ENCODE measurements at places on chromosomes 1 and 21.

DNA sequence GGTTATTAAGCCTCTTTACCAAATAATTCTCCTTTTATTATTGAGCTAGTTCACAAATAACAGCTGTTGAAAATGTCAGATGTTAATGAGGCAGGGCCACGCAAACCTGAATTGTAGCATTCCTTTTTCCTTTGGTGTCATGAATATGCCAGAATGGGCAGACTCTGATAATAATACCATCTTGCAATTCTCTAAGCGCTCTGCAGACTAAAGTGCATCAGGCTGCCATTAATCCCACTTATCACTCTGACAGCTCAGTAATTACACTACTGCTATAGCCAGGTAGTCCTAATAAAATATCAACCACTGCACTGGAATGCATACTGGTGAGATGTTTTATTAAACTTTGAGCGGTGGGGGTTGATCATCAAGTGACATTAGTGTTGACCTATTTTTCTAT, 177.7 kb downstream of the DPYD start:
- no peak for DNase-seq

DNA sequence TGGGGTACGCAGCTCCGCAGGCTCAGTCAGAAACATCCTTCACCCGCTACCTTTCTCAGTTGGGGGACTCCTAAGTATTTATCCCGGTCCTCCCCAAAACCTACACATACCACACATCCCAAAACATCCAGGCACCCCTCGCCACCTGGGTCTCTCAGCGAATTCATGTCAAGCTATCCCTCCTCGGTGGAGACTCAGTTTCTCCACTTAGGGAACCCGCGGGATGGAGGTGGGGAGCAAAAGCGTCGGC, 1.3 kb upstream of the ZBTB7B start:
- DNase-seq, result no peak

GRCh38 chr21:31298618-31299269, 45.3 kb downstream of the TIAM1 start:
- DNase-seq, result no peak

DNA sequence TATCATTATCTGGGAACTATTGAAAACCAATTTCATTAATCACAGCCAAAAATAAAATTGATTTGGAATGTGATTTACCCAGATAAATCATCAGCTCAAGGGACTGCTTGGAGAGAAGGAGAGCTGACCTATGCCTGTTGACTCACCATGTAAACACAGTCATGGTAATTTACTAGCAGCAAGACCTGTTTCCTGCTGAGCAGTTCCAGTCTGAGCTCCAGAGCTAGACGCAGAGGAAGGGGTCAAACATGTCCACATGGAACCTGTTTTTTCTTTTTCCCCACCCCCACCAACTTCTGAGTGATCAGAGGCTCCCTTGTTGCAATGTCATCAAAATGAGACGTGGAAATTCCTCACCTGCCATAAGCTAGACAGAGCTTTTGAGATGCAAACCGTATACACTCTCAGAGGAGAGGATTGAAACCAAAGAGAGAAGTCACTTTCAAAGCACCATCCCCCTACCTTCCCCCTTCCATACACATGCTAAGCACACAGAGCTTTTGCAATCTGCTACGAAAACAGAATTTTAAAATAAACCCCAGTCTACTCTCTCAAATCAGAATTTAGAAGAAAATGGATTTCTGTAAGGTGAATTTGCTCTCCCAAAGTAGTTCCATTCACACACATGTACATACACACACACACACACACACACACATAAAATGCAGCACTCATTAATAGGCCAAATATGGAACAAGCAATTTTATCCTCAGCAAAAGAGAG, 55.9 kb upstream of the PTGFRN start:
- DNase-seq, result no peak

- DNase-seq, result no peak
These were observed 11.2 kb downstream of the TAF5L start for GRCh38 chr1:229614701-229615100.

- DNase-seq, result no peak
These were observed 100.5 kb upstream of the COA6 start for GRCh38 chr1:234272656-234273312.

GRCh38 chr1:151457911-151458801, 1.1 kb downstream of the POGZ start:
- DNase-seq, result peak; percentile 69

- no peak for DNase-seq
These were observed 13.9 kb downstream of the CRYBG2 start for GRCh38 chr1:26340047-26340481.

DNA sequence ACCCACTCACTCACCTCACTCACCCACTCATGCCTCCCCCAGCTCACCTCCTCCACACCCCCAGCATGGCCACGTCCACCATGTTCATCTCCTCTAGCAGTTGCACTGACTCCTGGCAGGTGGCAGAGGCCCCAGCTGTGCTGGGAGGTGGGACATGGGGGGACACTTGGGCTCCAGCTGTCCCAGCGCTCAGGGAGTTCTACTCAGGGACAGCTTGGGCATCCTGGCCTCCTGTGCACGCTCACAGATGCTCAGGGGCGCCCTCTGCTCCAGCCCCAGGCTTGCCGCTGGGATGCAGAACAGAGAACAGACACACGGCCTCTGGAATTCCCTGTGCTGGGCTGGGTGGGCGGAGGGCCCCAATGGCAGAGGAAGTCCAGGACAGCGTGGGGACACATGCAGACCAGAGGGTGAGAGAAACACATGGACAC, 5.2 kb downstream of the KRTAP10-8 start:
- DNase-seq, result no peak

DNA sequence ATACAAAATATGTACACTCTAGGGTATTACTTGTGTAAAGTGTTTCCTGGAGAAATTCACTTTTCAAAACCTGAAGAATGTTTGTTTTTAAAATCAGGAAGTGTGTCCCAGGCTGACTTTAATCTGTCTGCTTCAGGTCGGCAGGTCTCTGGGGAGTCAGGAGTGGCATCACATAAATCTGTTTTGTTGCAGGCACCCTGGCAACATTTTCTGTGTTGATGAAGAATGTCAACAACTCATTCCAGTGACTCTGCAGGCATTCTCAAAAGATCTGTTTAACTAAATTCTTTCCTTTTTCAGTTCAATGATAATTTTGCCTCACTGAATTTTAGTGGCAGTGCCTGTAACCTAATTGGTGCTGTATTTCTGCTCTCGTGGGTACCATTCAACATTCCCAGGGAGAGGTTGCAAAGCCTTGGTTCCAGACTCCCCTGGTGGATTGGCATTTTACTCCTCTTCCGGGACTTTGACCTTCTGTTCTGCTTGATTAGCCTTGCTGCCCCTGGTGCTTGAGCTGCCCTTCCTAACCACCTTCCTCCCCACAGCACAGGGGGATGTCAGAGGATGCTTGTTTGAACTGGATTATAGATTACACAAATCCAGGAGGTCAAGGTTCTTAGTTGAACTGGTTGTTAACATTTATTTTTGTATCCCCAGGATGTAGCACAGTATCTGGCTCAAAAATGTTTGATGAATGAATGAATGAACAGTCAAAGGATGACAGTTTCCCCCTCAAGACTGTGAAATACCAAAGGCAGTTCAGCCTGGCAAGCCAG, 55.4 kb upstream of the LPGAT1 start:
- no peak for DNase-seq

DNA sequence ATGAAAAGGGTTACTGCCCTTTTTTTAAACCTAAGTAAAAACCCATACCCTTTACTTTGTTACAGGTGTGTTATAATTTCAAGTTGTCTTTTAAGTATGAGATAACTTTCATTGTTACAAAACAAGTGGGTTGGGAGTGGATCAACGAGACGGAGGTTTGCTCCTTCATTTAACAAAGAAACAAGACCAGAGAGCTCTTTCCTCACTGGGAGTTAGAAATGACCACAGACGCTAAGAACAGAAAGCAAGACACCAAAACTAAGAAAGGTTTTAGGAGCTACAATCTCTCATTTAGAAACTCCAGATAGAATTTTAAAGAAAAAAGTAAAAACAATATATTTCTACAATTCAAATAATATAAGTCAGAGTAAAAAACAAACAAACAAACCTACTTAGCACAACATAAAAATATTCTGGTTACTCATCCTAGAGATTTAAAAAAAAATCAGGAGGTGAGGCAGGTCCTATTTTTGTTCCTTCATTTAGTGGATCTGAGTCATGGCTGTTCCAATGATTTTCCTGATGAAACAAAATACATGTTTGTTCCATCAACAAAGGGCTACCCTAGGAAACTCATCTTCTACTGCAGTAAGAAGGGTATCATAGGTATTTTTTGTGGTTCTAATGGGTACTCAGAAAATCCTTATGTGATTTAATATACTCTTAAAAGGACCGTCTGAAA, 33.0 kb downstream of the APP start:
- DNase-seq, result no peak

GRCh38 chr1:116373431-116374352, 648 bp downstream of the ATP1A1 start:
- DNase-seq, result peak; percentile 69

DNA sequence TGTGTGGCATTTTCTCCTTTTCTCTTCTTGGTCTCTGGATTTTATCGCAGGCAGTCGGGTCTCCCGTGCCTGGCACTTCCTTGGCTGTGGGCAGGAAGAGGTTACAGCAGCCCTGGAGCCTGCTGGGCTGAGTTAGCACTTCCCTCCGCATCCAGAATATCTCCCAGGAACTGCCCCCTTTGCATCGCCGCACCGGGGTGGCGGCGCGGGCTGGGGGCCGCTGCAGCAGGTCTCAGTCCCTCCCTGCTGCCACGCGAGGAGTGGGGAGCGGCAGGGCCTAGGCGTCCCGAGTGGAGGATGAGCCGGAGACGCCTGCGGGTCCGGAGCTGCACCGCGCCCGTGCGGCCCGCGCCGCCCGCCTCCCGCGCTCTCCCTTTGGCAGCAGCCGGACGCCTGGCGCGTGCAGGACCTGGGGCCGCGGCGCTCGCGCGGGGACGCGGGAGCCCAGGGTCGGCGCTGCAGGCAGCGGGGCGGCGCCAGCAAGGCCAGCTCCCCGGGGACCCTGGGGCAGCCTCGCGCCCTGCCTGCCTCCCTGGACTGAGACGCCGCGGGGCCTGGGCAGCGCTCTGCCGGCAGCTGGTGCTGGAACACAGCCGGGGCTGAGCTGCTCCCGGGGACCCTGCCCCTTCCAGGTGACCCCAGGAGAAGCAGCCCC, 192.8 kb downstream of the PRDM2 start:
- peak; percentile 18 for DNase-seq

DNA sequence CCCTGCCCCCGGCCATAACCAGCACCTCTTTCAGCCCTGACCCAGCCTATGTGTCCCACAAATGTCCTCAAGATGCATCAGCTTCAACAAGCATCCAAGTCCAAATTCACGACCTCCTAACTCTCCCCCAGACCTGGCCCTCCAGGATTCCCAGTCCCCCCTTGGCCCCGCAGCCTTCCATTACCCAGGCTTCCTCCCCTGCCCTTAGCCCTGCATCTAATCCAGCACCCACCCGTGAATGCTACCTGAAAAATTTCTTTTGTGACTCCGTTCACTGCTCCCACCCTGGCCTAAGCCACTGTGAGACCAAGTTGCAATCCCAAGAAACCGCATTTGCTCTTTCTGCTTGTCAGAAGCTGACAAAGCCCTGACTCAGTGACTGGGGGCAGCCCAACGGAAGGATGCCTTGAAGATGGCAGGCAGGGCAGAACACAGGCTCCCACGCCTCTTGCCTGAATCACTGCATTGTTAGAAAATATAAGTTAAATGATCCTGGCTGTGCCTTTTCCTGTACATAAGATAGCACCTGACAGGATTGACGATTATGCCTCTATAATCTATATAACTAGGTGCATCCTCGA, 939 bp upstream of the MFAP2 start:
- no peak for DNase-seq

GRCh38 chr21:44436111-44436611, 19.1 kb upstream of the LRRC3 start:
- DNase-seq, result no peak

DNA sequence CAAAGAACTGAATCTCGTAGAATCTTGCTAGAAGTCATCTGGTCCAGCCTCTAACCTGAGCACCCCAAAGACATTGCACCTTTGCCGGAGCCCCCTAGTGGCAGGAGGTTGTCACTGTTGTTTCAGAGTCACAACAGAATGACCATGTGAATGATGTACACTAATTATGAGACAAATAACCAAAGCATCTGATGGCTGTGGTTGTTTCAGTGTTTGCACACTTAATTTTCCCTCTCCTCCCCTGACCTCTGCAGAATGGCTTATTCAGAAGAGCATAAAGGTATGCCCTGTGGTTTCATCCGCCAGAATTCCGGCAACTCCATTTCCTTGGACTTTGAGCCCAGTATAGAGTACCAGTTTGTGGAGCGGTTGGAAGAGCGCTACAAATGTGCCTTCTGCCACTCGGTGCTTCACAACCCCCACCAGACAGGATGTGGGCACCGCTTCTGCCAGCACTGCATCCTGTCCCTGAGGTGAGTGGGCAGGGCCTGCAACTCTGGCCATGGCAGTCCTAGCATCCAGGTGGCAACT, 26.4 kb downstream of the TRAF5 start:
- peak; percentile 42 for DNase-seq

- DNase-seq, result no peak
These were observed 18.4 kb upstream of the PTBP2 start for GRCh38 chr1:96703186-96703585.

GRCh38 chr21:26061437-26061836, 109.1 kb downstream of the APP start:
- DNase-seq, result no peak

- DNase-seq, result no peak
These were observed 180.7 kb upstream of the VAMP3 start for GRCh38 chr1:7590426-7590790.

DNA sequence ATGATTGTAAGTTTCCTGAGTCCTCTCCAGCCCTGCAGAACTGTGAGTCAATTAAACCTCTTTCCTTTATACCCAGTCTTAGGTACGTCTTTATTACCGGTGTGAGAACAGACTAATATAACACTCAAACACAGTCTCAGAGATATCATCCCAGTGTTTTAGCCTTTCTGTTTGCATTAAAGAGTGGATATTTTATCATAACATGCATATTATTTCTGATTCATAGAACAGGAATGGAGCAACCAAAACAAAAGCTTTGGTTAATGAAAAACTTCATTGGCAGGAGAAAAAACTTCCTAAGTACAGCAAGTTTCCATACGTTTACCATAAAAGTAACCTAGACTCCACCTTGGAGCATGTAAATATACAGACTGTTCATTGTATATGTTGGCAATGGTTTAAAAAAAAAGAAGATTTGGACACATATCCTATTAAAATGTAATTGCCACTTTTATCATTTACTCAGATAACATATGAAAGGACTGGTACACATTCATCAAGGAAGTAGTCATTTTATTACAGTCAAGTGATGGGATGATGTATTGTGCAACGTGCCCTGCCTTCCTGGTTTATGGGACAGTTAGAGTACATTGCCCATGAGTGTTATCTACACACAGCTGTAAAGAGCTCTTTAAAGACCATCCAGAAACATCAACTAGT, 144.8 kb downstream of the ETS2 start:
- DNase-seq, result no peak

GRCh38 chr1:33257207-33257771, 997 bp downstream of the ZNF362 start:
- DNase-seq, result no peak

GRCh38 chr1:214281720-214282629, 1.0 kb downstream of the SMYD2 start:
- peak; percentile 49 for DNase-seq

- no peak for DNase-seq
These were observed 29.3 kb downstream of the FOXO6 start for GRCh38 chr1:41390573-41390972.

- no peak for DNase-seq
These were observed 79.8 kb upstream of the ROR1 start for GRCh38 chr1:63693944-63694571.

- peak; percentile 63 for DNase-seq
These were observed 425.7 kb upstream of the USP24 start for GRCh38 chr1:55640708-55641473.

GRCh38 chr1:226475142-226475511, 67.2 kb upstream of the PARP1 start:
- no peak for DNase-seq
